ENCODE measurements at places on chromosomes 2 and 18.

DNA sequence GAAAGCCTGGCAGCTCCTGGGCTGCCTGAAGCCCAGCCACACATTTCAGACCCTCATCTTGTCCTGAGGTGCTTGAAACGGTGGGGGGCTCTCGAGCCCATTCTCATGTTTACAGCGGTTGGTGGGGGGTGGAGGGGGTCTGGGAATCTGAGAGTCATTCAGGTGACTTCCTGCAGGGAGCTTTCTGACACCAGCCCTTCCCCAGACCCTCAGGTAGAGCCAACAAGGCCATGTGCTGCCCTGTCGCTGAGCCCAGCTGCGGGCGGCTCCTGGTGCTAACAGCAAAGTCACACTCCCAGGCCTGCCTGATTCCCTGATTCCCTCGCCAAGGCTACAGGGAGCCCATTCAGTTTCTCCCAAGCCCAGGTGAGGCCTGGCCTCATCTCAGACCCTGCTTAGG, 324.9 kb upstream of the MEX3C start:
- DNase-seq = no peak

GRCh38 chr2:205465791-205466190, 216.5 kb upstream of the NRP2 start:
- DNase-seq = no peak

DNA sequence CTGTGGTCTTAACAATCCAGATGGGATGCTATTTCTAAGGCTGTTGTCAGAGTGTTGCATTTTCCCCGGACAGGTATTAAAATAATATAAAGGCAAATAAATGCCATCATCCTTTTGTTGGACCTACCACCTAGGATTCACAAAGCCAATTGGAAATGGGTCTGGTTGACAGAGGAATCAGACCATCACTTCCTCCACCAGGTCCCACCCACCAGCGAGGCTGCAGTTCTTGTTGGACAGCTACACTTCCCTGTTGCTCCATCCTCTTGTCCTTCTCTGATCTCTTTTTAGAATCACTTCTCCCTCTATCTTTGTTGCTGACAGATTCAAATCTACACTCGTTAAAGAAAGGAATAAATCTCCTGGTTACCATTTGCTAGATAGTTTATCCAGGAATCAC, 1.1 kb downstream of the TMEM169 start:
- no peak for DNase-seq

GRCh38 chr2:9844036-9844483, 786 bp downstream of the TAF1B start:
- no peak for DNase-seq

GRCh38 chr18:76923485-76924085, 101.2 kb downstream of the ZNF236 start:
- no peak for DNase-seq

GRCh38 chr2:217147818-217148217, 288.0 kb upstream of the TNP1 start:
- no peak for DNase-seq
